ENCODE measurements at places on chromosomes 3 and 15. TPM values are rescaled to one million over a fixed set of nuclear protein-coding genes. Genes with fewer than 3 reads are reported as not detected.

Gene PLIN1
- 0.15 TPM for total RNA-seq

GRCh38 chr3:115190747-115191146, 43.7 kb upstream of the ZBTB20 start:
- no peaks in the 10 kb centered on the region for H3K36me3 ChIP-seq
- H3K27me3 ChIP-seq = no peaks in the 10 kb centered on the region
- H3K4me1 ChIP-seq = peaks cover 10% of the 10 kb centered on the region
- H3K4me3 ChIP-seq = no peak overlapping the region

DNA sequence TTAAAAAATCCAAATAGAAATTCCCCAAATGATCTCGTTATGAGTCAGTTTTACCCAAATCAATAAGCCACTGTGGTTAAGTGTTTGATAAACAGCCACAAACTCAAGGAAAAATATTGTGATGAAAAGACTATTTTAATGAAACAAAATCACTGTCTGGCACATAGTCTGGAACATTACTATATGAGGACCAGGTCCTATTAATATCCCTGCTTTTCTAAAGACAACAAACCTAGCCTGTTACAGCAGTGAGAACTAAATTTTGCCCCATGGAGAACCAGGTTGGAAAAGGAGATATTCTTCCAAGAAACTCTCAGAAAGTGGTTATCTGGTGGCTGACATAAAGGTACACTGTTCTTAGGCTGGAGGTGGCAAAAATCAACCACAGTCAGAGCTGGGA, 27.7 kb upstream of the ZNF385D start:
- H3K4me1 ChIP-seq = no peaks in the 10 kb centered on the region
- no peak for DNase-seq
- no peaks in the 10 kb centered on the region for H3K36me3 ChIP-seq
- no peak overlapping the region for H3K4me3 ChIP-seq
- H3K27ac ChIP-seq = no peak overlapping the region

GRCh38 chr3:71415681-71416122, 167.8 kb downstream of the FOXP1 start:
- H3K4me1 ChIP-seq = peaks cover 36% of the 10 kb centered on the region
- no peak overlapping the region for H3K4me3 ChIP-seq
- H3K27ac ChIP-seq = no peak overlapping the region
- peaks cover 6% of the 10 kb centered on the region for H3K27me3 ChIP-seq

- no peak overlapping the region for H3K4me3 ChIP-seq
- no peaks in the 10 kb centered on the region for H3K36me3 ChIP-seq
- H3K4me1 ChIP-seq = peaks cover 43% of the 10 kb centered on the region
- H3K27ac ChIP-seq = no peak overlapping the region
Measured at GRCh38 chr15:91938136-91938535, 84.6 kb downstream of the SLCO3A1 start.

- H3K4me1 ChIP-seq = no peaks in the 10 kb centered on the region
- no peak overlapping the region for H3K4me3 ChIP-seq
- no peaks in the 10 kb centered on the region for H3K36me3 ChIP-seq
- no peak overlapping the region for H3K27ac ChIP-seq
Measured at GRCh38 chr15:88337993-88338392, 81.5 kb upstream of the NTRK3 start.

DNA sequence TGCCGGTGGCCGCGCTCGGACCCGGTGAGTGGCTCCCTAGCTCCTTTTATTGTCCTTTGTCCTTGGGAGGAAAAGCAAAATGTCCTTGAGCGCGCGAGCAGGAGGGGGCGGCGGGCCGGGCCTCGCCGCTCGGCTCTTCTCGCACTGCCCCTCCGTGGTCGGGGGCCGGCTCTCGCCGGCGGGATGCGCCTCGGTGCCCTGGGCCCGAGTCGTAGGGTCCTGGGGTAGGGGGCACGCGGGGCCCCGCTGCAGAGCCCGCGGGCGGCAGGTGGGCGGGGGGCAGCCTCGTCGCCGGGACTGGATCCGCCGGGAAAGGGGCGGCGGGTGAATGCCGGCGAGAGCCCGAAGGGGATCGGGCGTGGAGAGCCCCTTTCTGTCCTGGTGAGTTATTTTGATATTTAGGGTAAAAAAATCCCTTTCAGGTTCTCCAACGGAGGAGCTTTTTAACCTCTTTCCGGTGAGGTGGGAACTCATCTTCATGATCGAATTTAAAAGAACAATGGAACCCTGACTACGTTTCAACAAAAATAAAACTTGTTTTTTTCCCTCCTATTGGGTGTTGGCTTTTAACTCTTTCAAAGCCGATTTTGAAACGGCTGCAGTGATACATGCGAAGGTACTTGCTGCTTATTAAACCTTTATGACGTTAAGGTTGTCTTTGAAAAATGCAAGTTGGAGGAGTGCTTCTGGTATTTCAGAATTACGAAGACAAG, 16.8 kb upstream of the CHD2 start:
- H3K27me3 ChIP-seq = no peaks in the 10 kb centered on the region
- H3K36me3 ChIP-seq = peaks cover 49% of the 10 kb centered on the region
- H3K27ac ChIP-seq = peak overlapping the region; percentile 98
- peaks cover 48% of the 10 kb centered on the region for H3K4me1 ChIP-seq
- H3K4me3 ChIP-seq = peak overlapping the region; percentile 96

All from activated CD4-positive, alpha-beta memory T cell treated with anti-CD3 and anti-CD28 coated beads, Interleukin-2, amount 10 ng/mL, durations not matched to agents 7 days and 5 days (primary cell).